Mucosa of descending colon (tissue), 3 donors: ENCODE measurements at places on chromosomes 6 and 20.
A peak's percentile ranks its signal among the peaks of the same experiment; 100 is the strongest.

DNA sequence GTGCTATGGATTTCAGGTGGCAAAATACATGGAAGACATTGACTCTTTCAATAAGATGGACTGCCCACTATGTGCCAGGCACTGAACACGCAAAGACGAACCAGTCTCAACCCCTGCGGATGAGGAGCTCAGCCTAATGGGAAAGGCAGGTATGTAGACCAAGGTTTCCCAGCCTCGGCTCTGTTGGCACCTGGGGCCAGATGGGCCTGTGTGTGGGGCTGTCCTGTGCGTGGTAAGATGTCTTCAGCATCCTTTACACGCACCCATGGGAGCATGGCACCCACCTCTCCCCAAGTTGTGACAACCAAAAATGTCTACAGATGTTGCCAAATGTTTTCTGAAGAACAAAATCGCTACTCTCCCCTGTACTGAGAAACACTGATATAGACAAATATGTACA lies 82.6 kb upstream of the FOXQ1 start:
- DNase-seq, result no peak

DNA sequence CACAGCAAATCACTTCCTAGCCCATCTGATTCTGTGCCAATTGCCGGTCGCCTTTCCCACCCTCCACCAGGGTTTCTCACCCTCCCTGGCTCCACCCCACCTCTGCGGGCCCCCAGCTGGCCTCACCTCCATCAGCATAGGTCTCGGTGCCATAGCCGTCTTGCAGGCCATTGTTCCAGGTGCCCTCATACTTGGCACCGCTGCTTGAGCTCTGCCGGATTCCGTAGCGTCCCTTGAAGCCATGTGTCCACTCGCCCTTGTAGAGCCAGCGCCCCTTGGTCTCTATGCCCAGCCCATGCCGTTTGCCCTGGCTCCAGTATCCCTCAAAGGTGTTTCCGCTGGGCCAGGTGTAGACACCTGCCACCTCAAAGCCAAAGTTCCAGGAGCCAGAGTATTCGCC lies 787 bp downstream of the JPH2 start:
- no peak for DNase-seq

DNA sequence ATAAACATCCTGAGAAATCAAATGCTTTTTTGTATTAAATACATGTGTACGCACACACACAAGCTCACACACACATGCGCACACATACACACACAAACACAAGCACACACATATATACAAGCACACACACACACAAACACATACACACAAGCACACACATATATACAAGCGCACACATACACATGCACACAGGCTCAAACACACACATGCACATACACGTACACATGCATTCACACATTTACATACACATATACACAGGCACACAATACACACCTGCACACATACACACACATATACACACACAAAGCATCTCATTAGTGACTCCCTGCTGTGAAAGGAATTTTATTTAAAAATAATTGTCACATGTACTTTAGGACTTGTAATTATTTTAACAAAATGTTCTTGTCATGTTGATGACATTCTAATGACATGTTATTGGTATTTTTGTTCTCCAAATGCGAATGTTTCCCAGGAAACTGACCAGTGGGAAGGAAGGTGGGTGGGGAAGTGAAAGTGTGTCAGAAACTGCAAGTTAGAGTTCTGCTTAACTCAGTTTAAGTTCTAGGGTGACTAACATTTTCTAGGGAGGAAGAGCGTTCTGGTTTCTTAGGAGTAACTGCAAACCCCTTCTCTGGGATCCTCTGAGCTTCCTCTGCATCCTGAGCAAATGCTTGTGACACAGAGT lies 113.9 kb upstream of the ZNF217 start:
- DNase-seq, result no peak

DNA sequence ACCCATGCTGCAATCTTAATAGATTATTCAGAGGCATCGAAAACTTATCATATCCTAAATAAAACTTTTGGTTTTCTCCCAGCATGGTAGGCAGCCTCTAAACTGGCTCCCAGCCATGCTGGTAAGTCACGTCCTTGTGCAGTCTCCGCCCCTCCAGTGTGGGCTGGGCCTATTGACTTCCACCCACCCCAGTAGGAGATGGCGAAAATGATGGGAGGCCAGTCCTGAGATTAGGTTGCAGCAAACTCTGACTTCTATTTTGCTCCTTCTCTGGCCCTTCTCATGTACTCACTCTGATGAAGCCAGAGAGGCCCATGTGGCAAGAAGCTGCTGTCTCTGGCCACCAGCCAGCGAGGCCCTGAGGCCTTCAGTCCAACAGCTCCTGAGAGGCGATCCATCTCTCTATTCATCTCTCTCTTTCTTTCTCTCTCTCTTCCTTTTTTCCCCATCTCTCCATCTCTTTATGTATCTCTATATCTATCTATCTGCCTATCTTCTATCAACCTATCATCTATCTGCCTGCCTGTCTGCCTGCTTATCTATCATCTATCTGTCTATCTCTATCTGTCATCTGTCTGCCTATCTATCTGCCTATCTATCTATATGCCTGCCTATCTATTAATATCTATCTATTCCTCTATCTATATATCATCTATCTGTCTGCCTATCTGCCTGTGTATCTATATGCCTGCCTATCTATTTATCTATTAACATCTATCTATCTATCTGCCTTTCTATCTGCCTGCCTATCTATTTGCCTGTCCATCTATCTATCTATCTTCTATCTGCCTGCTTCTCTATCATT lies 52.7 kb upstream of the STX16 start:
- no peak for DNase-seq

DNA sequence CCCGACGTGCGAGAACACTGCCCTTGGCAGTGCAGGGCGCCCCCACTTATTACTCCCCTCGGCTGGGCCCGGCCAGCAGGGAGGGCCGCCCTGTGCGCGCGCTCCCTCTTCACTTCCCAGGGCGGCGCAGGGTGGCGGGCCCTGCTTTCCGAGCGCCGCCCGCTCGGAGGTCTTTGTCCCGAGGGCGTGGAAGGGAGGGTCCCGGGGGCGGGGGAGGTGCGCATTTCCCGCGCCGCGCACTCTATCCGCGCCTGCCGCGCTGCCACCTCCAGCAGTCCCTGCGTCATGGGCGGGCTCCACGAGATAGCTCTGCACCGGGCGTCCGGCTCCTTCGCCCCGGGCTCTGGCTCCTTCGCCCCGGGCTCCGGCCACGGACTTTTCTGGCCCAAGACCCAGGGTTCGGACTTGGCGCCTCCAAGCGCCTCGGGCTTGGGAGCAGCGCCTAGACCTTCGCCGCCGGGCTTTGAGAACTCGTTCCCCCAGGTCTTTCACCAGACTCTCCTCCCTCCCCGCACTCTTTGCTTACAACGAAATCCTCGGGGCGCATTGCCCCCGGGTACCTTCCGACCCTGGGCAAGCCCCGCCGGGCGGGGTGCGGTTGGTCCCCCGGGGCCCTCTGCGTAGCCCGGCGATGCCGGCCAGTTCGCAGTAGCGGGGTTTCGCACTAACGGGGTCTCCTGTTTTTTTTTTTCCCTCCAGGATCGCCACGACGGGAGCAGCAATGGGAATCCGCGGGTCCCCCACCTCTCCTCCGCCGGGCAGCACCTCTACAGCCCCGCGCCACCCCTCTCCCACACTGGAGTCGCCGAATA lies 1.6 kb downstream of the TFAP2C start:
- peak; percentile 5 for DNase-seq

DNA sequence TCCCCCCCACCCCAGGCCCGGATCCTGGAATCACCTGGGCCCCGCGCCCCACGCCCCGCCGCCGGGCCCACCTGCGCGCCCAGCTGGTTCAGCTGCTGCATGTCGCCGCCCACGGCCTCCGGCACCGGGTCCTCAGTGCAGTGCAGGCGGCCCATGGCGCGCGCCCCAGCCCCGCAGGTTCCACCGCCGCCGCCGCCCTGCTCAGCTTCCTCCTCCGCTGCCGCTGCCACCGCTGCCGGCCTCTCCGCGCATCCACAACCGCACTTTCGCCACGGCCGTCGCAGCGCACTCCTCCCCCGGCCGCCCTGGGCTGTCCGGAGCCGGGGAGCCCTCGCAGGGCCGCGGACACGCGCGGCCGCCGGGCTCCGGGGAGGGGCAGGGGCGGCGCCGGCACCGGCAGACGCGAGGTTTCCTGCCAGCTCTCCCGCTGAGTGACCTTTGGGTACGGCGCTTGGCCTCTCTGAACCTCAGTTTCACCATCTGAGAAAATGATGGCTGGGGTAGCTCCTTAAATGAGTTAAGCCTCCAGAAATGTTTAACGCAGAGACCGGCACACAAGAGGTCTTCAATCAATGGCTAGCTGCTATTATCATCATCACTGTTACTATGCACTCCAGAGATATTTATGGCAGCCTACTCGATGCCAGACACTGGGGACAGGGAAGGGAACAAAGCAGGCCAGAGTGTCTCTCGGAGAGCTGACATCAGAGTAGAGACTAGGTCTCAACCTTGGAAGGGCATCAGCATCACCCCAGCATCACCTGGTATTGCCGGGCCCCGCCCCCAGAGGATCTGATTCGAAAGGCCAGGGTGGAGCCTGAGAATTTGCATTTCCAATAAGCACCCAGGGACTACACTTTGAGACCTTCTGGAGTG lies at the start of gene COMMD7:
COMMD7 (minus strand) TSS at position 231 of the 876 bp plus-strand sequence; CDS start at position 155, 76 bp downstream.
- DNase-seq, result peak; percentile 75

- DNase-seq, result no peak
Measured at GRCh38 chr6:143775336-143775735, 67.8 kb upstream of the LTV1 start.

- no peak for DNase-seq
Measured at GRCh38 chr6:160065200-160065599, 56.4 kb upstream of the SLC22A1 start.

GRCh38 chr6:132131758-132132157 lies 180.6 kb upstream of the CCN2 start:
- no peak for DNase-seq

- DNase-seq, result no peak
Measured at GRCh38 chr20:45780159-45780558, 11.5 kb downstream of the WFDC3 start.

- no peak for DNase-seq
Measured at GRCh38 chr6:145367149-145367548, 368.2 kb downstream of the EPM2A start.

DNA sequence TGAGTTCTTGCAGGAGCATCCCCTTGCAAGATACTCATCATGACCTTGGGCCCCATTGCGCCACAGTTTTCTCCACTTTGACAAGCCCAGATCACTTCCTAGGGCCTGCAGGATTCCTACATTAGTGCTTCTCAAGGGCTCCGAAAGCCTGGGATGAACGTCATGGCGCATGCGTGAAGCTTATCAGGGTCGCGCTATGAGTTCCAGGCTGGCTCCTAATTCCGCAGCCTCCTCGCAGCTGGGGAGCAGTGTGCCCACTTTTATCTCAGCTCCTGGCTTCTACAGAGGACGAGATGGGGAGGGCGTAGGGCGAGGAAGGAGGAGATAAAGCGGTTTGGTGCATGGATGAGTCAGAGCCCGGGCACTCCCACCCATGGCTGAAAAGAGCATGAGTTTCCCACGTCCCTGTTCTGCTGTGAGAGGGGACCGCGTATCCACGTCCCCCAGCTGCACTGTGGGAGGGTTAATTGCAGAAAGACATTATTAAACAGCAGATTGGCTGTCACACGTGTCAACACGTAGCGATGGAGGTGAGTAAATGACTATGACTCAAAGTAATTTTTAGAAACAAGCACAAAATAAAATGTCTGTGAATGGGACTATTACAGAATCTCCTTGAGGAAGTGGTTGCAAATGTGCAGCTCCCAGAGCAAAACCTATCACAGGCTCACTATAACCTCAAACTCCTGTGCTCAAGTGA lies 72.9 kb upstream of the DSP start:
- DNase-seq, result no peak

GRCh38 chr6:40328386-40328985 lies 258.7 kb downstream of the LRFN2 start:
- DNase-seq, result peak; percentile 65

DNA sequence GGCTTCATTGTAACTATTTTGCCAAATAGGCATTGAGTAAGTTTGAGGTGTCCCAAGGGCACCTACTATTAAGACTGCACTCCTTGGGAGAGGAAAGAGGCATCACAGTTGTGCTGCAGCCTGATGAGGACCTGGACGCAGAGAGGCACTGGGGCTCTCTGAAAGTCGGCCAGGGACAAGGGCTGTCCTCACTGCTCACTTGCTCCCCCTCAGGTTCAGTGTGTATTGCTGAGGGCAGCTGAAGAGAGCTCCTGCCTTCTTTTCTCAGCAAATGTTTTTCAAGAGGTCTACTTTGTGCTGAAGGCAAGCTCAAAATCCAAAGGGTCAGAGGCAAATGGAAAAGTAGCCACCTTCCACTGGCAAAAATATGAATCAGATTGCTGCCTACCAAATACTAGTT lies 331.8 kb downstream of the RIMS1 start:
- no peak for DNase-seq

GRCh38 chr20:44858606-44859360 lies 26.7 kb upstream of the YWHAB start:
- DNase-seq, result no peak

- no peak for DNase-seq
Measured at GRCh38 chr6:155968921-155969320, 513.3 kb upstream of the NOX3 start.

DNA sequence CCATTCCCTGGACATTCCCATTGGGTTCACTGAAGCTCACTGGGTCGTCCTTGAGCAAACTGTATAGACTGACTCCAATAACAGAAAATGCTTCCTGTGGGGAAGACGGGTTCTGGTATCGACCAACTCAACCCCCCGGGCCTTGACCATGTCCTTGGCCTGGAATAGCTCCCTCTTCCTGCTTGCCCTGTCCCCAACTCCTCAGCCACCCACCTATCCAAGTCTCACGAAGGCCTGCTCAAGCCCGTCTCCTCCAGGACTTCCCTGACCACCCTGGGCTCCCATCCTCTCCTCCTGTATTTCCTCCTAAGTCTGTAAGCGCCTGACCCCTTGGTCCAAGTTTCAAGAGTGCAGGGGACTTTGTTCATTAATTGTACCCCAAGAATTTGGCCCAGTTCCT lies 2.8 kb upstream of the HMGA1 start:
- DNase-seq, result no peak

DNA sequence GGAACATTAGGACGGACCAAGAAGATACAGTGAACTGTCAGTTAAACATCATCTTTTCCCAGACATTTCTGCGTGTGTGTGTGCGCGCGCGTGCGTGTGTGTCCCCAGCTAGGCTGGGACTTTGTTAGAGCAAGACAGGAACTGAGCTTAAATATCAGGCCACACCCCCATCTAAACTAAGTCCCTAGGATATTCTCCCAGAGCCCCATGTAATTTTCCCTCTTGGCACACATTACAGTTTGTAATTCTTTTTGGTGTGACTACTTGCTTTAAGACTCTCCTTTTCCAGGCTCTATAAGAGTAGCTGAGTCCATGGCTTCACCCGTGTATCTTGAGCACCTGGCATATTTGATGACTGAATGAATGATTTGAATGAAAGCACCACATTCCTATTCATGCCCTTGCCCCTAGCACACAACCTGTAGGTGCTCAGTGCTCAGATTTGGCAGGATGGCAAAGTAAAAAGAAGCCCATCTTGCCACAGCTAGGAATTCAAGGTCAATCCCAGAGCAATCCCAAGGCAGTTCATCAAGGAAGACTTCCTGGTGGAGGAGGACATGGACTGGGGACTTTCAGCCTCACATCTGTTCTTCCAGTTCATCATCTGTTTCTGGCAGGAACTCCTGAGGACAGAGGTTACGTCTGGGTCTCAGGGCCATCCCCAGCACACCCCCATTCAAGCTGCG lies 69.2 kb downstream of the MRPL14 start:
- DNase-seq, result no peak
